NCI-H1436 (cell line): ENCODE measurements at places on chromosomes 4 and X.
A peak's percentile ranks its signal among the peaks of the same experiment; 100 is the strongest.

GRCh38 chr4:779555-779954 lies 46.4 kb downstream of the CPLX1 start:
- no peak for DNase-seq

DNA sequence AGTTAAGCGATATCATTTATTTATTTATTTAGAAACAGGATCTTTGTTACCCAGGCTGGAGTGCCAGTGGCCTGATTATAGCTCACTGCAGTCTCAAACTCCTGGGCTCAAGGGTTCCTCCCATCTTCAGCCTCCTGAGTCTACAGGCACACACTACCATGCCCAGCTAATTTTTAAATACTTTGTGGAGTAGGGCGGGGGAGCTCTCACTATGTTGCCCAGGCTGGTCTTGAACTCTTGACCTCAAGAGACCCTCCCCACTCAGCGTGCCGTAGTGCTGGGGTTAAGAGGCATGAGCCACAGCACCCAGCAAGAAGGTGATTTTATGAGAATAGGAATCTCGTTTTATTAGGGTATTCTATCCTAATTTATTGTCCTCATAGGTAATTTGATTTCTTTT lies 3.9 kb upstream of the UFSP2 start:
- no peak for DNase-seq

GRCh38 chr4:172042714-172043114 lies 229.5 kb downstream of the GALNTL6 start:
- peak; percentile 80 for DNase-seq

DNA sequence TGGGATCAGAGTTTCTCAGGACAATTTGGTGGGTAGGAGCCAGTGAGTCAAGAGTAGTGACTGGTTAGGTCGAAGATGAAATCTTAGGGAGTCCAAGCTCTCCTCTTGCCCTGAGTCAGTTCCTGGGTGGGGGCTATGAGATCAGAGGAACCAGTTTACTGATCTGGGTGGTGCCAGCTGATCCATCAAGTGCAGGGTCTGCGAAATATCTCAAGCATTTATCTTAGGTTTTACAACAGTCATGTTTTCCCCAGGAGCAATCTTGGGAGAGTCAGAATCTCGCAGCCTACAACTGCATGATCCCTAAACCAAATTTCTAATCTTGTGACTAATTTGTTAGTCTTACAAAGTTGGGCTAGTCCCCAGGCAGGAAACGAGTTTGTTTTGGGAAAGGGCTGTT lies 1833.2 kb upstream of the PCDH7 start:
- DNase-seq, result no peak

DNA sequence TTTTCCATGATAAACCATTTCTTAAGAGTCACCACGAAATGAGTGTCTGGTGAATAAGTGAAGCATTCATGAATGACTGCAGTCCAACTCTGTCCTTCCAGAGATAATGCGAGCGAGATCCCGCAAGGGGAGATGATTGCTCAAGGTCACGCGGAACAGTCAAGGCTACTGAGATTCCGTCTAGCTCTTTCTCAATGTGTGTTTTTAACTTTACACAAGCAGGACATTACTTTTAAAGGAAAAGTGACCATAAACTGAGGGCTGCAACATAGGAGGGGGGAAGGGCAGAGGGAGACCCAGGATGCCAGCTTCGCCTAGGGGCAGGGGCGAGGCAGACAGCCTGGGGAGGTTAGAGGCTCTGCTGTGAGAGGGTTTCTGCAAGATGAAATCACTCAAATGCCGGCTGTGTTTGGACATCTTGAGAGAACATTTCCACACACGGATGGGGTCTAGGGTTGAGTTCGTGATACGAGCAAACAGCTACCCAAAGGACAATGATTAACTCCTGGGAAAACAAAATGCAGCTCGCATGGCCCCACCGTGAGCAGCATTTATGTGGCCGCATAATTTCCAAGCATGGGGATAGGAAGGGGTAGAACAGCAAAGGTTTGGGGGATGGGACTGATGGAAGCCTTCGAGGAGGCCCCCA lies 23.8 kb upstream of the CCNQ start:
- no peak for DNase-seq

DNA sequence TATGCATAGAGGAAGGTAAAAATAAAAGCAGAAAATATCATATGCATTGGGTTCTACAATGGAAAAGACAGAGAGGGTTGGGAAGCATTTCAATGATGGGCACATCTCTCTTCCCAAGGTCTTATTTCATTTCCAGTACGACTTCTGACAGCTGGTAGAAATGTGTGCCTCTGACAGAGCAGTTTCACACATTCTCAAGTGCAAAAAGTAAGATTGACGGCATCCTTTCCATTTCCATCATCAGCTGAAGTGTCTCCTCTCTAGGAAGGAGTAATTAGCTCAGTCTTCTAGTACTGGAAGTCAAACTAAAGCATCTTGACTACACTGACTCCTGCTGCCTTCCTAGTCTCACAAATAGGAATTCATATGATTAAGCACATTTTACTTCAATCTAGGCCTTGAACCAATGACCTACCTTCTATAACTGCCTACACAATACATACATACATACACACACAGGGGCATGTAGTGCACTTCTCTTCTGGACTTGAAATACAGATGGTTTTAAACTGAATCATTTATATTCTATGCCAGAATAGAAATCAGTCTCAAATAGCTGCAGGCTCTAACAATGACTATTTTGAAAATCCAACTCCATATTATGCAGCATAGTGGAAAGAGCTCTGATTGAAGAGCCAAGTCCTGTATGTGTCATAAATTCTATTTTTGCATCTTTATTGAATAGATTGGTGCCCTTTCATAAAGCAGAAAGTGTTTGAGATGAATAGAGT lies 473.4 kb downstream of the INPP4B start:
- no peak for DNase-seq

GRCh38 chr4:145886871-145887240 lies 51.8 kb downstream of the ZNF827 start:
- DNase-seq, result no peak

- DNase-seq, result no peak
Observed at GRCh38 chrX:10074241-10074941, 82.4 kb upstream of the CLCN4 start.

DNA sequence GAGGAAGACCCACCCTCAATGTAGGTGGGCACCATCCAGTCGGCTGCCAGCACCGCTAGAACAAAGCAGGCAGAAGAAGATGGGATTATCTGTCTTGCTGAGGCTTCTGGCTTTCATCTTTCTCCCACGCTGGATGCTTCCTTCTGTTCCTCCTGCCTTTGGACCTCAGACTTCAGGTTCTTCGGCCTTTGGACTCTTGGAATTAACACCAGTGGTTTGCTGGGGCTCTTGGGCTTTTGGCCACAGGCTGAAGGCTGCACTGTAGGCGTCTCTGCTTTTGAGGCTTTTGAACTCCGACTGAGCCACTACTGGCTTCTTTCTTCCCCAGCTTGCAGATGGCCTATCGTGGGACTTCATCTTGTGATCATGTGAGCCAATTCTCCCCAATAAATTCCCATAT lies 55.1 kb downstream of the PDLIM5 start:
- no peak for DNase-seq

- DNase-seq, result no peak
Observed at GRCh38 chr4:105306158-105306781, 159.6 kb downstream of the TET2 start.

GRCh38 chr4:52925531-52925968 lies 63.4 kb downstream of the RASL11B start:
- DNase-seq, result peak; percentile 28

DNA sequence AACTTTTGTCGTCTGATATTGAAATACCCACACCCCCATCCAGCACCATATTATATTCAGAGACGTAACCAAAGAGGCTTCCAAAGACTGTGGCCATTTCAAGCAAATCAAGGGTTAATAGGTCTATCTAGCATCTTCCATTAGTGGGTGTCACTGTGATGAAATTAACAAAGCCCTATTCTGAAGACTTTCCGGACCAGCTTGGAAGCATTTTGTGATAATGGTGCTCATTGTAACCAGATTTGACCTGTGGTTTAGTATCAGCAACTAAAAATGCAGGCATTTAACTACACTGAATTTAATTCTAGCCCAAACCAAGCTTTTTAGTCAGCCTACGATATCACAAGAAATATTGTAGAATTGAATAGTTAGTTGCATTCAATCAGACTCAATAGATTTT lies 309.7 kb upstream of the TENM3 start:
- no peak for DNase-seq

- no peak for DNase-seq
Observed at GRCh38 chrX:136747003-136747986, 33.4 kb downstream of the ARHGEF6 start.

DNA sequence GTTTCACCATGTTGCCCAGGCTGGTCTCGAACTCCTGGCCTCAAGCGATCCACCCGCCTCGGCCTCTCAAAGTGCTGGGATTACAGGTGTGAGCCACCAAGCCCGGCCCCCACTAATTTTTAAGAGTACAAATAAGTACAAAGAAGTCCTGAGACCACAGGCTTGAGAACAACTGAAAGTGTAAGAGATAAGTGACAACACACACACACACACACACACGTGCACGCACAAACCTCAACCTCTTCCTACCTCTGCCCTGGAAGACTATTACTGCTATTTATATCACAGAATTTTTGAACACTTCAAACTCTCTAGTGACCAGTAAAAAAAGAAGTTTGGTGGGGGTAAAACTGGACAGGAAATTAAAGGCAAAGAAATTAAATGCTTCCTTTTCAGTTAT lies 7.5 kb downstream of the KLHL15 start:
- DNase-seq, result no peak

- DNase-seq, result no peak
Observed at GRCh38 chr4:142696334-142697122, 149.6 kb downstream of the INPP4B start.

DNA sequence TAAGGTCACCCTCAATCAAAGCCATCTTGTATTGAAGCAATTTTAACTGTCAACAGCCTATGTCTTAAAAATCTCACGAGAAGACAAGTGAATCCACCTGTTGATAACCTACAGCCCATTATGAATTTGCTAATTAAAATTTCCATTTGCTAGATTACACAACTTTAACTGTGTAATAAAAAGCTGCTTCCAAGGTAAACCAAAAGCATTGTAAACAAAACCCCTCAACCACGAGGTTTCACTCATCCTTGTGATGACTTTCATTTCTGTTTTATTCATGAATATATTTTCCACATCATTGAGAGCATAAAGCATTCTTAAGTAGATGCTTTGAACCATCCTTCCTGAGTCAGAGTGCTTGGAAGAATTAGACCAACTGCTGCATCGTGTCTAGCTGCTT lies 217.5 kb upstream of the GYPA start:
- DNase-seq, result no peak

GRCh38 chrX:114344756-114345349 lies 239.0 kb upstream of the HTR2C start:
- peak; percentile 40 for DNase-seq

GRCh38 chr4:53147197-53147596 lies 218.7 kb downstream of the SCFD2 start:
- no peak for DNase-seq

GRCh38 chr4:84279678-84280077 lies 219.4 kb downstream of the NKX6-1 start:
- DNase-seq, result no peak

GRCh38 chrX:77003956-77004355 lies 443.2 kb upstream of the FGF16 start:
- no peak for DNase-seq

- no peak for DNase-seq
Observed at GRCh38 chr4:15322006-15322405, 105.8 kb upstream of the C1QTNF7 start.

- no peak for DNase-seq
Observed at GRCh38 chr4:21763855-21764254, 184.7 kb downstream of the KCNIP4 start.

GRCh38 chr4:71110499-71110898 lies 117.0 kb downstream of the DCK start:
- no peak for DNase-seq

- DNase-seq, result no peak
Observed at GRCh38 chr4:79689740-79690139, 281.7 kb upstream of the GK2 start.

- DNase-seq, result no peak
Observed at GRCh38 chr4:65924843-65925242, 254.6 kb upstream of the EPHA5 start.

DNA sequence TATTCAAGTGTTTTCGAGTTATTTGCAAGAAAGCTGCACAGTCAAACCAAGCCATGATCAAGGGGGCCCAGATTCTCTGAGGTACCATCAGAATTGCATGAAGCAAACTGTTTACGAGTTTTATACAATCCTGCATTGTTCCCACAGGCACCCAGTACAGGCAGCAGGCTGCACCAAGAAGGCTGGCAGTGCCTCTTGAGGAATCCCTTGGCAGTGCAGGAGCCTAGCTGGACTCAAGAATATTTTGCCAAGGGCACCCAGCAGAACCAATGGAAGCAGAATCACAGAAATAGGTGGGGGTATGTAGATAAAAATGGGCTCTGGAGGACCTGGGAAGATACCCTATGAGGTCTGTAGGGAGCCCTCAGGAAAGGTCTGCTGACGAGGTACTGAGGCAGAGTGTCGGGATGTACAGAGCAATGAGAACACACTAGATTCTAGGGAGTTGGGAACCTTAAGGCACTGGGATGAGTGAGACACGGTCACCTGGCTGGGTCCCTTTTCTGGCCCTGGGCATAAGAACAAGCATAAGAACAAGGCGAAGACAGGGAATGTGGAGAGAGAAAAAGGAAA lies 2.5 kb upstream of the PLP1 start:
- DNase-seq, result peak; percentile 59

GRCh38 chr4:95268819-95269565 lies 279.8 kb downstream of the UNC5C start:
- DNase-seq, result no peak

- peak; percentile 7 for DNase-seq
Observed at GRCh38 chr4:52234561-52235440, 183.7 kb downstream of the SPATA18 start.

DNA sequence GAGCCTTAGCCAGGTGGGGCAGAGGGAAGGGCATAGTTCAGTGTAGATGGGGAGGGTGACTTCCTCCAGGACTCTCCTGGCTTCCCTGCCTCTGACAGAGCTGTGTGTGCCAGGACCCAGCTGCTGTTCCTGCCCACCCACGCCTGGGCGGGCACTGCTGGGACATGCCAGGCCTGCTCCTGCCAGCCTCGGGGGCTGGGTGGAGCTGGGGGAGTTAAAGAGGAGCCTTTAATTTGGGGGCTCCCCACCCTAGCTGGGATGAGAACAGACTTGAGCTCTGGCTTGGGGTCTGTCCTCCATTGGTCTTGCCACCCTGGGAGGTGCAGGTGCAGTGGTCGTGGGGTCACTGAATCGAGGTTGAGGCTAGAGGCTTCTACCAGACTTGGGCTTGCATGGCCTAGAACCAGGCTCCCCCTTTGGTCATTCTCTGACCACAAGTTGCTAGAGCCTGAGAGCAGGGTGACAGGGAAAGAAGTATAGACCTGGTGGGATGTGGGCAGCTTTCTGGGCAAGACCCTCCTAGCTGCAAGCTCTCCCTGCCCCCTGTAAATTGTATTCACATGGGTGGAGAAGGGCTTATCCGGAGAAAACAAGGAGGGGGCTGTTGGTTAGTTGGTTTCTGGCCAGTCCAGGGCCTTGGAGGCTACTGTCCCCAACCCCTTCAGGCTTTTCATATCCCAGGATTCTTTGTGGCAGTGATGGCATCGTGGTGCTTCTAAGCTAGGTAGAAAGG lies 5.7 kb downstream of the EFNB1 start:
- DNase-seq, result no peak

GRCh38 chr4:110797486-110797885 lies 174.6 kb upstream of the PITX2 start:
- no peak for DNase-seq
